ENCODE measurements at places on chromosomes 12 and 14.

DNA sequence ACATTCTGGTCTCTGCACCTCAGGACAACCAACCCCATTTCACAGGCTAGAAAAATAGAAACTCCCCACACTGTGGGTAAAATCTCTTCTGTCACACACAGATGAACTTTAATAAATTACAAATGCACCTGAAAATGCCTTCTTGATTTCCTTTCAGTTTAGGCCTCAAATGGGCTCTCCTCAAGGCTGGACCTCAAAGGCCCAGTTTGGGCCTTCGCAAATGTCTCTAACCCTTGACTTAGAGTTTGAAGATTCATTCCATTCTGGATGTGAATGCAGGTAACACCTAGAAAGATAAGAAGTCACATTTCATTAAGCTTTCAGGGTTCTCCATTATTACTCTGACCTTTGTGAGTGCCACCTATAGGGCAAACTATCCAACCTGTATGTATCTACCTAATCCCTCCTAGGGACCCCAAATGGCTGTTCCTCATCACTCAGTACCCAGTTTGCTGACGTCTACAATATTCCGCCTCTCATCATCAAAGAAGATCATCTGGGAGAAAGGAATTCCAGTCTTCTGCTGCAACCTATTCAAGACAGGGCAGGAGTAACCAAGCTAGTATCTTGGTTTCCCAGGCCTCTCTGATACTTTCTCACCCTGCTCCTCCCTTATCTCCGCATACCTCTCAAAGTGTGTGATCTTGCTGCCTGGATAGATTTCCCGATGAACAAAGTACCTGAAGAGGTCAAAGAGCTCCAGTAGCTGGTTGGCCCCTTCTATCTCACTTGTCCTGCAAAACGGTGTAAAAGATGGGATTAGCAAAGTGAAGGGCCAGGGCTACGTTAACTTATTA is 776 bp upstream of the CHMP4A start:
- DNase-seq, result no peak

DNA sequence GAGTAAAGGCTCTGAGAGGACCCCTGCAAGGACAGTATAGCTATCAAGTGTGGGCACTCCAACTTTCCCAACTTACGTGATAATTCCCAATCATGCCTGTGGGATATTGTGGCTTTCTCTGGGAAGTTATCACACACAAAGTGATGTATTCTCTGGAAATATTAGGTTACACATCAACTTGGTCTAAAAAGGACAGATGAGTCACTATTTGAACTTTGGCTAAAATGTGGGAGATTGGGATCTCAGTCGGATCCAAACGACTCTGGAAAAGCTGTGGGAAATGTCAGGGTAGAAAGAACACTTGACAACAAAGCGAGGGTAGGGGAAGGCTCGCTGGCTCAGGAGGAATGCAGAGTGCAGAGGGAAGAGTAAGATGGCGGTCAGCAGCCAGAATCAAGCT is 1048.9 kb downstream of the BCL11B start:
- DNase-seq, result no peak

- DNase-seq, result no peak
Observed at GRCh38 chr12:44748950-44749468, 127.1 kb downstream of the NELL2 start.

DNA sequence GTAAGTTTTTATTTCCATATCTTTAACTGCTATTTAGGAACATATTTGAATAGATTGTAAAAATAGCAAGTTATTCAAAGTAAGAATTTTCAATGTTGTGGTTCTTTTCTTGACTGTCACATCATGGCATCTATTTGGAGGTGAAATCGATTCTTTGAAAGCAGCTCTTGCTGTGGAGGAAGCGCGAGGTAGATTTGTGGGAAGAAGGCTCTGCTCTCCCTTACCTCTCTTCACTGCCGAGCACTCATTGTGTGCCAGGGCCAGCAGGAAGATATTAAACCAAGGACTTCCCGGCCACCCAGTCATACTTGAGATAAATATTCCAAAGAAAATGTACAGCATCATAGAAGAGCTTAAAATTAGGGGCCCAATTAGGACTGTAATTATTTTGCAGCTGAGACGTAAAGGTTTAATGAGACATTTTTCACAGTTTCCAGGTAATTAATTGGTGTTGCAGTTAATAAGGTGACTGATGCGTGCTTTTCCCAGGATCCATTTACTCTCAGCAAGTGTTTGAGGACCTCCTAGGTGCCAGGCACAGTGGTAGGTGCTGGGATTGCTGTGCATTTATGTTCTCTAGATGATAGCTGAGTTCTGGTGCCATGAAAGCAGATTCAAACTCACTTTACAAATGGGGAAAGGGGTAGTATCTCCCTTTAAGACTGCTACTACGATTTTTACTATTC is 89.2 kb upstream of the DYNC1H1 start:
- DNase-seq, result no peak

- no peak for DNase-seq
Observed at GRCh38 chr12:50220363-50220995, 53.3 kb upstream of the CERS5 start.

GRCh38 chr14:96486705-96487104 is 15.5 kb upstream of the PAPOLA start:
- no peak for DNase-seq

DNA sequence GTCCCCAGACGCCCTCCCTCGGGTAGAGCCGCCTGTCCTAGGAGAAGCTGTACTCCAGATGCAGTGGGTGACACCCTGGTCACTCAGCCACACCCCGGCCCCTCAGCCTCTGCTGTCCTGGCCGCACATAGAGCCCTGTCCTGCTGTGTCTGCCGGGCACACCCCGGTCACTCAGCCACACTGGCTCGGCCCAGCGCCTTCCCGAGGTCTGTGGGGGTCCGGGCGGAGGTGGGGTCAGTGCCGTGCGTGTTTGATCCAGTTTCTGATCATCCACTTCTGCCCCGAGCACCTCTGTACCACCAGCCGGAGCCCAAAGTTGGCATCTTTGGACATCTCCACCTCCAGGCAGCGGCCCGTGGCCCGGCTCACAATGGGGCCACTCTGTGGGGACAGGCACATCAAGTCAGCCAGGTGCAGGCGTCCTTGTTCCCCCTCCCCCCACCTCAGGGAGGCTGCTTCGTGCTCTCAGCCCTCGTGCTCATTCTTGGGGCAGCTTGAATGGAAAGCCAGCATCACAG is 52.7 kb downstream of the NOC4L start:
- no peak for DNase-seq

- no peak for DNase-seq
Observed at GRCh38 chr14:105479431-105480158, 5.0 kb downstream of the CRIP2 start.

DNA sequence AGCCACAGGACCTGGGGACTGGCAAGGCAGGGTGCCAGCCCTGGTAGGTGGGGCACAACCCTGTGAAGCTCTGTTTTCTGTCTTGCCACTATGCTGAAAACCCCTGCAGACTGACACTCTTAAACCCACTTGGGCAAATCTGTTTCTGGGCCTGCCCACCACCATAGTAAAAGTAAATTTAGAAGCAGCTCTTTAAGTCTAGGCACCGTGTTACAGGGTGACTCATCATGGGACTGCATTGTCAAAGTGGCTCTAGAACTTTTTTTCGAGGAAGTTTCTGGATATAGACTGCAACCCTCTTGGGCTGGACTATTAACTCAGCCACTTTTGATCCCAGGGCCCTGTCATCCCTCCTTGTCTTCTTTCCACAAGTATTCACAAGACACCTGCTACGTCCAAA is 7.7 kb downstream of the TUNAR start:
- DNase-seq, result no peak

GRCh38 chr14:90560558-90560957 is 163.7 kb downstream of the CALM1 start:
- no peak for DNase-seq

DNA sequence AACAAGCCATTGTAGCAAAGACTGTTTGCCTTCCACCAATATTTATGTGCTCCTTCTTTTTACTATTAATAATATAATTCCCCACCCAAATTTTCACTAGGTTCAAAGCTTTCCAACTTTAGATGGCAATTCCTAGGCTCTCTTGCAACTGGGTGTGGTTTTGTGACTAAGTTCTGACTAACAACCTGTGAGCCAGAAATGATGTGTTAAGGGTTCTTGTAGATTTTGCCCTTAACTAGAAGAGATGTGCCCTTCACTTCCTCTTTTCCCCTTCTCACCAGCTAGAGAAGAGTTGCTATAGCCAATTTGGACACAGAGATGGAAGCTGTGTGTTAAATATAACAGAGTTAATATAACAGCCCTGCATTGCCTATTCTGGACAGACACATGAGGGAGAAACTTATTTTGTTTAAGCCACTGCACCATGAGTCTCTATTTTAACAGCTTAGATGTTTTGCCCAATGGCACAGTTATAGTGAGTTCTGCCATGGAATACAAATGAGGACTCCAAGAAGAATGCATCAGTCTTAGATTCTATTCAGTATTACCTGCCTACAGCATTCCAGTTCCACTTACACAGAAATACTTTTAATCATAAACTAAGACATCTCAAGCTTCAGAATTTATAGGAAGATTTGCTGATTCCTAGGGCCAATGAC is 216.2 kb downstream of the DUSP6 start:
- DNase-seq, result no peak

DNA sequence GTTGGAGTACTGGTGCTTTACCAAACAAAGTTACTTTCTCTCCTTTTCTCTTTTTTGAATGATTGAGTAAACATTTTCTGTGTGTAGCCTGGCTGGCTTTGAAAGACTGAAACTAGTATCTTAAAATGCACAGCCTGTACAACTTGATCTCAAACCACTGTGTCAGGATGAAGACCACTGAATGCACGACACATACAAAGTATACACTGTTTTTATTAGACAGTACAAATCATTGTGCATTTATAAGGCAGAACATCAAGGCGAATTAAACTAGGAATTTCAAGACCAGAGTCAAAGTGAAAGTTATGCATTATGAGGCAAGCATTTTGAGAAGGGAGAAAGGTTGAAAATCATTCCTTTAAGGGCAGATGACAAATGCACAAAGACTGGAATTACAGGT is 59.0 kb downstream of the PIWIL1 start:
- no peak for DNase-seq

GRCh38 chr12:992647-993046 is 1.6 kb downstream of the ERC1 start:
- DNase-seq, result no peak

DNA sequence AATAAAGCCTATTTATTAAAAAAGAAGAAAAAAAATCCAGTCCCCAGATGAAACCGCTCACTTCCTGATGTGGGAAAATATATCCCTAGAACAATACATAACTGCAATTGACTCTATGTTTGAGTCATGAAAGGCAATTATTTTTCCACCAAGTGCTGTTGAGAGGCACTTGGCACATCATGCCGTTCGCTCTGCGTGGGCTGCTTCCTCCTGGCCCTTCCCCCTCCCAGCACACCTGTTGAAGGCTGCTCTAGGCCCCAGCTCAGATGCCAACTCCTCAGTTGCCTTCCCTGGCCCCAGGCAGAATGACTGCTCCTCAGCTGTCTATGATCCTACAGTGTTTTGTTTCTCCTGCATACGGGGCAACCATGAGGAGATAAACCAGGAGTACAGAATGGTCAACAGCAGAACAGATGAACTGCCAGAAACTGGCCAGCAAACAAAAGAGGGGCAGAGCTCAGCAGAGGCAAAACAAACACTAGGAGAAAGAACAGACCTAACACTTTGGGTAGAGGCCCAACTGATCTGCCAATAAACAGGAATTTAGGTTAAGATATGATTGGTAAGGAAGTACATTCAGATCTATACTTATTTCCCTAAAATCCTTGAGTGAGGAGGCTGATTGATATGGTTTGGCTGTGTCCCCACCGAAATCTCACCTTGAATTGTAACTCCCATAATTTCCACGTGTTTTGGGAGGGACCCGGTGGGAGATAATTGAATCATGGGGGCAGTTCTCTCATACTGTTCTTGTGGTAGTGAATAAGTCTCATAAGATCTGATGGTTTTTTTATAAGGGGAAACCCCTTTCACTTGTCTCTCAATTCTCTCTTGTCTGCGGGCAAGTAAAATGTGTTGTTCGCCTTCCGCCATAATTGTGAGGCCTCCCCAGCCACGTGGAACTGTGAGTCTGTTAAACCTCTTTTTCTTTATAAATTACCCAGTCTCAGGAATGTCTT is 58.6 kb downstream of the SLC38A1 start:
- DNase-seq, result no peak

DNA sequence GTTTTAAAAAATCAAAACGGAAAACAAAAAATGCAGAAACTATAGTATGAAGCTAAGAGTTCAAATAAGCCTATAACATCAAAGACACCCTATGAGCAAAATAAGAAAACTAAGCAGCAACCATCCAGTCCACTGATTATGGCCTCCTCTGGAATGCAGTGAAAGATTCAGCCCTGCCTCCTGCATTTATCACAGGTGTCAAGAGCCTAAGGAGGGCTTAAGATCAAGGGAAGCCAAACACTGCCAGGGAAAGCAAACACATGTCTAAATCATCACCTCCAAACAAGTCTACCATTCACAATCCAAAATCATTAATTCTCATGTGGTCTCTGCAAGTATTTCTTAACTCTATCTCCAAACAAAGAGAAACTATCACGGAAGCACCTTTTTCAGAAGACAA is 28.4 kb downstream of the SARNP start:
- DNase-seq, result no peak

All from GM04504 (cell line).